ENCODE measurements at places on chromosomes 12 and 14. TPM values are rescaled to one million over a fixed set of nuclear protein-coding genes. Genes with fewer than 3 reads are reported as not detected.

Gene SPX
- total RNA-seq = 1.5 TPM

Gene RD3L
- not detected for total RNA-seq

Gene TMEM30B
- total RNA-seq = 0.21 TPM

Gene IL31
- not detected for total RNA-seq

Data from A549 treated with DMSO at 1 μM for 4 hours (cell line).